Activated CD8-positive, alpha-beta T cell treated with anti-CD3 and anti-CD28 coated beads for 36 hours (primary cell): ENCODE measurements at places on chromosomes 1 and 21.
A peak's percentile ranks its signal among the peaks of the same experiment; 100 is the strongest.

- DNase-seq: no peak
Measured at GRCh38 chr1:212827831-212828278, 19.6 kb downstream of the SPATA45 start.

DNA sequence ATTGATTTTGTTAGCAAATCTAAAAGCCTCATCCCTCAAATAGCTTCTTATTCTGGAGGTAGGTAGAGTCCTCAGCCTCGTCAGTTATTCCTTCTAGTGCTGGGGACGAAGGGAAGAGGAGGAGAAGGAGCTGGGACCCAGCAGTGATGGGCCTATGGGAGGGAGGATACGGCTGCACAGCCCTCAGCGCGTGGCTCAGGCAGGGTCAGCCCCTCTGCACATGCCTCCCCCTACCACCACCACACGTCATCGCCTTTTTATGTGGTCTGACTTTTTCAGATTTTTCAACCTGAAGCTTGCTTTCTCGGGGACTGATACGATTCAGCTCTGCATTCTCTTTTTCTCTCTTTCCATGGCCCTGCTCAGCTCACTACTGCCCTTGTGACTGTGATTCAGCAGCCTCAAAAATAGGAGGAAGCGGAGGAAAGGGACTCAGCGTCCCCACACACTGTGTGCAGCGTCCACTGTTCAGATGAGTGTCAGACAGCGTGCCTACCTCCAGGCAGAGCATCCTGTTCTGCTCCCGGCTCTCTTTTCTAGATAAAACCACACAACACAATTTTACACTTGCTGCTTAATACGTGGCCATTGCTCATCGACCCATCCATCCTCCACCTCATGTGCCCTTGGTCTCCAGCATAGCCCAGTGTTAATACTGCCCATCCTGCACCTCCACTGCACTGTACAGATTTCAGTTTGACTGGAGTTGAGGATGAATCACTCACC lies 827 bp downstream of the OR2B11 start:
- peak; percentile 27 for DNase-seq

DNA sequence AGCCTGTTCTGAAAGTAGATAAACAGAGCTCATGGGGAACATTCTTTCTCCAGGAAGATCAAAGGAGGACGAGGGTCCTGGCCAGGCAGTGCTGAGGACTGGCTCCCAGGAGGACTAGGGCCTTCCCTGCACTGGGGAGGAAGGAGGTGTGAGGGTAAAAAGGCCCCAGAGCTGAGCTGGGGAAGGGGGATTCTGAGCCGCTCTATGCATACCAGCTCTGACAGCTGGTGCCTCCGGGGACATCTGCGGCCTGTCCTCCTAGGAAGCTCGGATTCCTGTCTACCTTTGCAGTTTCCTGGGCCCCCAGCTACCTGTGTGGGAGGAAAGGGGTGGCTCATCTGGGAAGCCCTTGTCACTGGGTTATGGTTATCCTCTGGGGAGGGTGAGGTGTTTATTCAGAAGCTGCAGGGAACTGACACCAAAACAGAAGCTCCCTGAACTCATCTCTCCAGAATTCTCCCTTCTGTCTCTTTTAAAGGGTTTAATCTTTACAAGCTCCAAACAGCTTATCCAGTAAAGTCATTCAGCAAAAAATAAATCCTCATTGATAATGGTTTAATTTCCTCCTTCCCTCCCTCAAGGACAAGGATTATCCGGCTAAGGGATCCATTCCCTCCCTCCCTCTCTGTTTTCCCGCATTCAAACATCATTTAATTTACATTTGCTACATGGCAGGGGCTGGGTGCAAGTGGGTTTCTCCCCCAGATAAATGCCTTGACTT lies 31.0 kb downstream of the NENF start:
- no peak for DNase-seq

GRCh38 chr1:197451381-197451780 lies 183.3 kb downstream of the CRB1 start:
- DNase-seq: no peak

DNA sequence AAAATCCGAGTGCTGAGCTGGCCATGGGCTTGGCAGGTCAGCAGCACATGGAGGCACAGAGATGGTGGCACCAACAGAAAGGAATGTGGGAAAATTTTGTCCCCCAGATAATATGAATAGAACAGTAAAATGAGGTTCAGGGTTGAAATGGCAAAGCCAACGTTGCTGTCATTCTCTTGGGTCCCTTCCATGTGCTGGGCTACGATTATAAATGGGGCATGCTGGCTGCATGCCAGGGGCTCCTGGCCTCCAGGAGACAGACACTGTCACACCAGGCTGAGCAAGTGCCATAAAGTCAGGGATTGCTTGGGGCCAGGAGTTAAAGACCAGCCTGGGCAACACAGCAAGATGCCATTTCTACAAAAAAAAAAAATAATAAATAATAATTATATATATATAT lies 77.1 kb downstream of the TOMM20 start:
- DNase-seq: no peak

GRCh38 chr1:29823561-29823960 lies 587.2 kb downstream of the PTPRU start:
- DNase-seq: no peak

DNA sequence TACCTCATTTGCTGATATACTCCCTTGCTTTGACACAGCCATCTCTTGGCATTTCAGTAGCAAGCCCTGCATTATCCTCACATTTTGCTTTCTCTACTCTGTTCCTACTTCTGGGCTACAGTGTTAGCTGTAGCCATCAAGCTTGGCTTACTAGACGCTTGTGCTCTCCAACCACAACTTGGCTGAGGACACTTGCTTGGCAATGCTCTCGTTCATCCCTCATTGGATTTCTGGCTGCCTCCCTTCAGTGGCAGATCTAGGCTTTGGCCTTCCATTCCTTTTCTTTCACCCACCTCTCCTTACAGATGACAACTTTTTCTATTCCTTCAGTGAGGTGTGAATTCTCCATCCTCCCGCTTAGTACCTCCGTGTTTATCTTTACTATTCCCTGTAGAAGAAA lies 428.7 kb upstream of the LRRC7 start:
- no peak for DNase-seq

DNA sequence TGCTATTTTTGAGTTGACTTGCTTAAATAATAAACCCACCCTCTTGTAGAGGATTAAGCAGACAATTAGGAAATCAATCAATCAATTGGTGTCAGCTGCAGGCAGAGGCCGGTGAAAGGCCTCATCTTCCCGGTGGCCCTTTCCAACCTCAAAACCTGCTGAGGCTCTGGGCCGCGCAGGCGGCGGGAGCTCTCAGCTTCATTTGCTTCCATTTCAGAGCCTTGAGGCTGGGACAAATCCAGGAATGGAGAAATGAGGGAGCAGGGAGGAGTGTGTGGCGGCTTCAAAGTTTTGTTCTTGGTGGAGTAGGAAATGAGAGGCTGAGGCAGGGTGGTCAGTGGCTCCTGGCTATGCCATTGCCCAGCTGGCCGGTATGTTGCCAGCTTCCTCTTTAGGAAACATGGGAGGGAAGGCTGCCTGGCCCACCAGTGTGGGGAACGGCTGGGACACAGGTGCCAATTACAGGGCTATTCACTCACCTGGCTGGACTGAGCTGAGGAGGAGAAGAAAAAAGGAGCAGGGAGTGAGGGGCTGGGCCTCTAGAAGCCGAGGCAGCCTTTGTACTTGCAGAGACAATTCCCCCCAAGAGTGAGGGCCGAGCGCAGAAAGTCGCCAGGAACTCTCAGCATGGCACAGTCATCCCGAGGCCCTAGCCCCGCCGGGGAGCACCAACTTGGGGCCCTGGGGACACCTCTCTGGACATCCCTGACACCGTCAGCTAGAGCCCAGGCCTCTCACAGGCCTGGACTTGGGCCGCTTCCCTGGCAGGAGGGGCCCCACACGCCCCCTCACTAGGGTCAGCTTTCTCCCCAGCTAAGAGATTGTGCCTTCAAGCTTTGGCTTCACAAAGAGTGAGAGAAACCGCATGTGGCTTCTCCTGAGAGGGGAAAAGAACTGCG lies 4.4 kb downstream of the POU3F1 start:
- DNase-seq: no peak

DNA sequence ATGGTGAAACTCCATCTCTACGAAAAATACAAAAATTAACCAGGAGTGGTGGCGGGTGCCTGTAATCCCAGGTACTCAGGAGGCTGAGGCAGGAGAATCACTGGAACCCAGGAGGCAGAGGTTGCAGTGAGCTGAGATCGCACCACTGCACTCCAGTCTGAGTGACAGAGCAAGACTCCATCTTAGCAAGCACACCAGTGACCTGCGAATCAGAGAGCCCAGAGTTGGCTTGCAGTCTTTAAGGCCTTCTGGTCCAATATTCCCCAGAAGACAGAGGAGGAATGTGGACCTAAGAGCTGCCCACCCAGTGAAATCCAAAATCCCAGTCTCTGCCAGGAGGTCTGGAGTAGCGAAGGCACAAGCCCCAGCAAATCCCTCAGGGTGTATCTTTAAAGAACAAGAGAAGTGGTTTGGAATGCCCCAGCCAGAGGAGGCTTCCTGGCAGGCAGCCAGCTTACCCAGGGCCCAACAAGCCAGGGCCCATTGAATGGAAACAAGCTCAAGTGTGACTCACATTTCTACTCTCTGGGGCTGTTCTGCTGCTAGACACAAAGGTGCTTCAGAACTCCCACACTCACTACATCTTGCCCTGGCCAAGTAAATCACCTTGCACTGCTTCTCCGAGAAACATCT lies 23.9 kb downstream of the GPR161 start:
- DNase-seq: peak; percentile 83
